CD8-positive, alpha-beta memory T cell (primary cell): ENCODE measurements at places on chromosomes 6 and 20.

DNA sequence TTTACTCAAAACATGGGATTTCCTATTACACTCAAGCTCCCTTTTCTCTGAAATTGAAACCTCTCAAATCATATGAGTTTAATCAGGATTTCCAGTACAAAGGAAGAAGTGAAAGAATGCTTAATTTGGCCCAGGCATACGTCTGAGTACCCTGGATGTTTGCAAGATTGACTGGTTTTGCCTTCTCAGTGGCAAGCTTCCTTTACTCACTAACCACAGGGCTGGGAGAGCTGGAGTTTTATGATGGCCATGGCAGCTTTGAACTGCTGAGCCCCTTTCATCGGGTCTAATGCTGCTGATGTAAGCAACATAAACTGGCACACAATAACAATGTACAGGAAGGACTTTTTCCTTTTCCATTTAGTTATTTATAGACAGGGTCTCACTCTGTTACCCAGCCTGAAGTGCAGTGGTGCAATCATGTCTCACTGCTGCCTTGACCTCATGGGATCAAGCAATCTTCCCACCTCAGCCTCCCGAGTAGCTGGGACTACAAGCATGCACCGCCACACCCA lies 194.8 kb downstream of the SLC35F1 start:
- no peak for DNase-seq

GRCh38 chr6:14681699-14682487 lies 564.0 kb upstream of the JARID2 start:
- no peak for DNase-seq

DNA sequence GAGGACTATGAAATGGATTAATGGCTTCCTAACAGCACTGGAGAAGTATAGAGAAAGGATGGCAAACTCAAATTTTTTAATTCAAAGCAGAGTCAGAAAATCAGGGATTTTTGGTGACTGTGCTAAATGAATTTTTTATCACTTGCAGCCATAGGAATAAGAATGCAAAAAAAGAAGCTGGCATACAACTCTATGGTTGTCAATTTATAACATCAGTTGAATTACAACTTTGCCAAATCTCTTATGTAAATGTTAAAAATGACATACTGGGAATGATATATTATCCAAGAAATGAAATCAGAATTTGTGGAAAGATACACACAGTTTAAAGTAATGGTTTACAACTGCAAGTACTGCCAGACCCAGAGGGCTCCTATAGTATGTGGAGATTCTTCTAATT lies 106.5 kb downstream of the HTR1B start:
- DNase-seq: no peak

DNA sequence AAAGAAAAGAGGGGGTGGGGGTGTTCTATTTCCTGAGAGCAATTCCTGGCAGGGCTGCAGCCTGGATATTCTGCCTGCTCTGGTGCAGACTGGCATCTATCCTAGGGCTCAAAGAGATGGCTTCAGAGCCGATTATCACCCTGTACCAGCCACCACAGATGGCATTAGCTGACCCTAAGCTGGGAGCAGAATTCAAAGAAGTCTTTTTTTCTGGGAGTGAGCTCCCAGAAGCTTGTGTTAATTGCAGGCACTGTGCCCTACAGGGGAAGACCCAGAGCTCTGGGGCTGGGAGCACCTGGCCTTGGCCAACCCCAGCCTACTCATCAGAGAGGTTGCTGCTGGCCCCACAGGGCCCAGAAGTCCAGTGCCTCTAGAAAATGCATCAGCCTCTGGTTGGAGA lies 85.9 kb downstream of the PXDC1 start:
- DNase-seq: no peak

- DNase-seq: no peak
Observed at GRCh38 chr6:33375143-33375671, 16.4 kb upstream of the KIFC1 start.

DNA sequence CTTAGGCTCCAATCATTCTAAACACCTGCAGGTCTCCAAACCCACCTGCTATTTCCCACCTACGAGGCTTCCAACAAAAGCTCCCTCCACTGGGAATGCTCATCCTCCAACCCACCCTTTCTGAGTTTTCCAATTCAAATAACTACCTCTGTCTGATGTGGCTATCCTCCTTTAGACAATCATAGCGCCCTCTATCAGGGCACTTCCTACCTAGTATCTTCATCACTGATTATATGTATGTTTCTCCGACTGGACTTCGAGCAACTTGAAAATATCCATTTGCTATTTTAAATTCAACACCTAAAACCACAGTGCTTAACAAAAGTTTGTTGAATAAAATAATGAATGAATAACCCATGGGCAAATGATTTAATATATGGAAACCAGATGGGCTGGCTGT lies 41.3 kb downstream of the MTFR2 start:
- DNase-seq: no peak

- DNase-seq: no peak
Observed at GRCh38 chr6:6891125-6891721, 216.5 kb upstream of the RREB1 start.

DNA sequence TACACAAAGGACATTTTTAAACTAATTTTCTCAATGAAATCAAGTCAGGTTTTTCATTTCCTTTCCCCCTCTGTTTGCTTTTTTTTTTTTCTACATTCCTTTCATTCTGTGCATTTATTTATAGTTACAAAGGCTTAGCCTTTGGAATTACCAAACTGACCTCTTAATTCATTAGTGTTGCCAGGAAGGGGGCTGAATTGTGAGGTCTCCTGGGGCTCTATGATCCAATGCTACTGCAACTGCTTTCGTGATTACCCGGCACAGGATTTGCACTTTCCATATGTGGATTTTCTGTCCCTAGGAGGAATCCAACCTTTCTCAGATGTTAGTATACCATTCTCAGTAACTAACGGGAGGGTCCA lies 35.3 kb downstream of the NEDD9 start:
- DNase-seq: no peak

GRCh38 chr6:38762848-38763247 lies 47.7 kb downstream of the DNAH8 start:
- no peak for DNase-seq
